NCI-H345 (cell line): ENCODE measurements at places on chromosomes 5 and 9.

GRCh38 chr5:38808666-38809343 is 37.0 kb upstream of the OSMR start:
- DNase-seq = no peak

DNA sequence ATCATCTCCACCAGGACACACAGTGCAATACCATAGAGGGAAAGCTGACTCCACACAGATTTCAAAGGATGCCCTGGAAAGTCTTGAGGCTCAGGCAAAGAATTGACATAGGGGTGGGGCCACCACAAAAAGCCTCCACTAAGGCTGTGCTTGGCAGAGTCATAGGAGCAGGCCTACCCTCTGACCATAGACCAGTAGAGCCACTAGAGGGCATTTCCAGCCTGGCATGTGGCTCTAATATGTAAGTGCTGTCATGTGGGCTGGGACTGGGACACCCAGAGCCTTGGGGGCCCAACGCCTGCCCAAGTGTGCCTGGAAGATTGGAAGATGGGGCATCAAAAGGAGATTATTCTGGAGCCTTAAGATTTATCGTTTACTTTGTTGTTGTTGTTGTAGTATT is 726.0 kb downstream of the DNAH5 start:
- DNase-seq = no peak

GRCh38 chr5:126975796-126976195 is 54.6 kb downstream of the MARCHF3 start:
- peak; percentile 61 for DNase-seq

GRCh38 chr9:14923701-14924100 is 13.5 kb upstream of the FREM1 start:
- DNase-seq = no peak

DNA sequence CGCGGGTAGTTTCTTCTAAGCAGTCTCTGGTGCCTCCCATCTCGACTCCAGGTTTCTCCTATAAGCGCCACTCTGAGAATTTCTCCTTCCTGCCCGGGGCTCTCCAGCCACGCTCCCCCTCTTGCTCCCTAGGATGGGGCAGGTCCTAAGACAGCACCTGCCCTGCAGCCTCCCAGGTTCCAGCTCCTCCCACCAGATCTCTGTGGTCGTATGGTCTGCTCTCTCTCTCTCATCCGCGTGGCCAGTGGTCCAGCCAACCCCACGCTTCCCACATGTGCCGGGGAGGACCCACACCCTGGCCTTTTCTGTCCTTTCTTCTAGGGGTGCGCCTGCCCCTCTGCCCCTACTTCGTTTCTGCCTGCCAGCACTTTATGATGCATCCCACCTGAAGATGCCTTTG is 40.5 kb downstream of the MVB12B start:
- no peak for DNase-seq

DNA sequence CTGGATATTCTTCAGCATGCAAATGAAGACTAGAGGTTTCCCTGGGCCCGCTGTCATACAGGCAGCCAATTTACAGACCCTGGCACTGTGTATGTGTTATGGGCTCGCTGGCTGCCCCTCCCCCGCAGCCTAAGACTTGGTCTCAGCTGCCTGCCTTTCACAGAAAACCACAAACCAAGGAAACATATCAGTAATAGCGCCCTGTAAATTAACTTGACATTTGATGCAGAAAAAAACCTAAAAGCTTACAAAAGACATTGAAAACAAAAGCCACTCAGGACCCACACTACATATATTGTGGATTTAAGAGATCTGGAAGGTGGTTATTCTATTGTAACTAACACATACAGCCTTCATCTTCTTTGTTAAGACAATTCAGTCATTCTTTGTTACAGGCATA is 287.0 kb upstream of the TMEM161B start:
- DNase-seq = no peak

GRCh38 chr5:40165789-40166728 is 513.7 kb upstream of the PTGER4 start:
- no peak for DNase-seq

GRCh38 chr5:159439002-159439401 is 108.7 kb upstream of the IL12B start:
- DNase-seq = no peak

GRCh38 chr5:180159756-180160155 is 49.3 kb downstream of the RASGEF1C start:
- DNase-seq = no peak

DNA sequence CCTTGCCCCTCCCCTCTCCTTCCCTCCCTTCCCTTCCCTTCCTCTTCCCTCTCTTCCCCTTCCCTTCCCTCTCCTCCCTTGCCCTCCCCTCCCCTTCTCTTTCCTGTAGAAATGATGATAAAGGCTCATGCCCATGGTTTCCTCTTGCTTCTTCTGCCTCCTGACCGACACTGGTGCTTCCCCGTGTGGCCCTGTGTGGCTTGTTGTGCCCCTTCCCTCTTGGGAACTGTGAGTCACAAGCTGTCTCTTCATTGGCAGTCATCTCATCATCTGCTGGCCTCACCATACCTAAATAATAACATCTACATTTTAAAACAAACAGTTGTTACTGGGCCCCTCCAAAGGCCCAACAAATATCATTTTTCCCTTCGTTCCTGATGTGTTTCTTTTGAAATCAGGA is 11.7 kb upstream of the CARNMT1 start:
- DNase-seq = no peak

GRCh38 chr9:123421186-123421585 is 65.2 kb downstream of the CRB2 start:
- DNase-seq = no peak

DNA sequence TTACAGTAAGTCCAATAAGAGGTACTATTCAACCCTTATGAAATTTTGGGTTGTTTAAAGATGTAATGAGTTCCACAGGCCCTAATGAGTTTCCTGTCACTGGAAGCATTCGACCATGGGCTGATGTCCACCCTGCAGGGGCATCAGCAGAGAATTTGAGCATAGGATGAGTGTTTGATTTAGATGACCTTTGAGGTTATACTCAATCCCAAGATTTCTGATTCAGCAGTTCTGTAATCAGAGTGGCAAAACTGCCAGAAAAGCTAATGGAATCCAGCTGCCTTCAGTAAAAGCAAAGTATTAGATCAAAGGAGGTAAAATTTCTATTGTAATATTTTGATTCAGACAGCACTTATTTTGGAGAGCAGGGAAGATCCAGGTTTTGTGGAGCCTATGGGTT is 68.3 kb downstream of the COX7C start:
- DNase-seq = no peak

- DNase-seq = no peak
These were observed 229.5 kb downstream of the MEF2C start for GRCh38 chr5:88653471-88653870.

- no peak for DNase-seq
These were observed 40.7 kb downstream of the TIMD4 start for GRCh38 chr5:156922207-156922792.

DNA sequence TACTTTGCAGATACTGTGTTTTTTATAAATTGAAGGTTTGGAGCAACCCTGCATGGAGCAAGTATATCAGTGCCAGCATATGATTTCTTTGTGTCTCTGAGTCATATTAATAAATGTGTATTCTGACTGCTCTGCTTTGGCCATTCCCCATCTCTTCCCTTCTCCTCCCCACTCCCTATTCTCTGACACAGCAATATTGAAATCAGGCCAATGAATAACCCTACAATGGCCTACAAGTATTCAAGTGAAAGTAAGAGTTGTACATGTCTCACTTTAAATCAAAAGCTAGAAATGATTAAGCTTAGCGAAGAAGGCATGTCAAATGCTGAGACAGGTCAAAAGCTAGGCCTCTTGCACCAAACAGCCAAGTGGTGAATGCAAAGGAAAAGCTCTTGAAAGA is 82.2 kb upstream of the TLX3 start:
- DNase-seq = no peak

DNA sequence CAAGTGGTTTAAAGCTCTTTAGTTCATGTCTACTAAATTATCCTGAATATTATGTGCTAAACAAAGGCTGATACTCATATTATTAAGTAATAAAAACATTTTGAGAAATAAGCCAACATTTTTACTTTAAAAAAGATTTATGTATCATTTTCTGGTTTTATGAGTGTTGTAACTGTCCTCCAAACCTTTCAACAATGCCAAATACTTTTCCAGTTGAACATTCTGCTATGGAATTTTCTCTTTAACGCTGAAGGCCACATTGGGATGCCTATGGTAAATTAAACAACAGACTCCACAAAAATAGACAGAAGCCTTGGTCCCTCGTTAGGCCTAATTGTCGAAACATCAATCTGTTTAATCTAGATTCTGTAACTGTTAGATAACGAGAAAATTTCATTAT is 131.3 kb downstream of the GLIS3 start:
- no peak for DNase-seq

GRCh38 chr5:172403817-172404216 is 50.5 kb downstream of the SH3PXD2B start:
- DNase-seq = no peak

DNA sequence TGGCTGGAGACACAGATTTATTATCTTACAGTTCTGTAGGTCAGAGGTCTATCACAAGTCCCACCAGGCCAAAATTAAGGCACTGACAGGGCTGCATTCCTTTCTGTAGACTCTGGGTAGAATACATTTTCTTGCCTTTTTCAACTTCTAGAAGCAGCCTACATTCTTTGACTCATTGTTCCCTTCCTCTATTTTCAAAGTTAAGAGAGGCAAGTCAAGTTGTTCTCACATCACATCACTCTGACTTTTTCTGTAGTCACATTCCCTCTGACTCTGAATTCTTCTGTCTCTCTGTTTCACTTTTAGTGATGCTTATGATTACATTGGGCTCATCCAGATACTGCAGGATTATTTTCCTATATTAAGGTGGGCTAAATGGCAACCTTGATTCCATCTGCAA is 119.0 kb downstream of the MELK start:
- DNase-seq = no peak

DNA sequence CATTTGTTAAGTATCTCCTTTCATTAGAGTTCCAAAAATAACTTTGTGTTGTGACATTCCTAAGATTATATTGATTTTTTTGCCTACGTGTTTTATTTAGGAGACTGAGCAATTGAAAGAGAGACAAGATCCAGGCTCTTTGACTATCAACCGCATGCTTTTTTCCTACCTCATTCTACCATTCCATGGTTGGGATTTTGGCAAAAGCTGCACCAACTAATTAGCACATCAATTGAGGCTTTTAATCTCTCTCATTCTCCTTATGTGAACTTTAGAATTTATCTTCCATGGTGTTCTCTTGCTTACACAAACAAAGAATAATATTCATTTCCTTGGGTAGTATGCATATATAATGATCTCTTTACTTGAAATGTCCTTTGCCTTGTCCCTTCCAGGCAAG is 338.7 kb upstream of the SMC2 start:
- DNase-seq = no peak

DNA sequence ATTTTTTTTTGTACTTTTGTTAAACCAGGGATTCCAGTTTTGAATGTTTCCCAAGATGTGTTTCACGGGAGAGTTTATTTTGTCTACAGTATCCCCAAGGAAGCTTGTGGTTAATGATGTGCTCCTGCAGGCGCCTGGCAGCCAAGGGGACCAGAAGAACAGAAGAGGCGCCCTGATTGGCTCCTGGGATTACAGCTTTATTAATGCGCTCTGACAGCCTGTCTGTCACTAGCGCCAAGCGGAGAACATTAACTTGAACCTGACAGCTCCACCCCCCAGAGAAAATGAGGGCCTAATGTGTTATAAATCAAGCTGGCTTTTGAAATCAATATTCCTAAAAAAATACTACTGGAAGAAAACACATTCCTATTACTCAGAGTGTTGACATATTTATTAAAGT is 5.0 kb upstream of the FBXL7 start:
- no peak for DNase-seq

DNA sequence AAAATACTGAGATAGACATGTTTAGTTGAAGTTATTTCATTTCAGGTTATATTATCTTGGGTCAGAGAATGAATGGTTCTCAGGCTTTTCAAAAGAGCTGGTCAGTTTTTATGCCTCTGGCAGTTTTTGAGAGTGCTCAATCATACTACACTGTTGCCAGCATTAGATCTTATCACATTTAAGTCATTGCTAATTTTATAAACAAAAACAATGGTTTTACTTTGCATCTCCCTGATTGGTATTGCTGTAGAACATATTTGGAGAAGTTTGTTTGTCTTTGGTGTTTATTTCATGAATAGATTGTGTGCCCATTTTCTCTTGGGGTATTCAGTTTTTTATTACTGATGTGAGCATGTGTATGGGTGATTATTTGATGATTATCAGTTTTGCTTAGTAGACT is 1.5 kb downstream of the CATSPER3 start:
- no peak for DNase-seq

GRCh38 chr5:60178101-60178500 is 284.6 kb upstream of the PDE4D start:
- no peak for DNase-seq

DNA sequence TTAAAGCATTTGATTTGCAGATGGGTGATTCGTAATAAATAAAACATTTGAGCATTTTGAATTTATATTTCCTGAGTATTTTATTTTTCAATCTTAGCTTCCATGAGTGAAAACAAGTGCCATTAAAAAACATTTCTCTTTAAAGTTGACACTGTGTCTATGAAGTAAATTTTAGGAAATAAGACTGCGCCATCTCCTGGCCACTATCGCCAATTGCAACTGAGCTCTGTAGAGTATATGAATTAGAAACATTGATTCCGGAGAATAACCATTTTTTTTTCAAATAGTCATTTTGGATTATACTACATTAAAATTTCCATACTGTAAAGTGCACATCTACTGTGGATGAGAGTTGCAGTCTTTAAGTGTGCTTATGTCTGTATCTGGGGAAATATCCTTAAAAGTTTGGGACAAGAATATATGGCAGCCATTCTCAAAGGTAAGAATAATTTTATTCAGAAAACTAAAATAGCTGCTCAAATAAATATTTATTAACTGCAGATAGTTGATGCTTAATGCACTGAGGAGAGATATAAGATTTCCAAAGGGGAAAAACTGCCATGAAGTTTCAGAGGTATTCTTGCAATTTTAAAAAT is 5.9 kb downstream of the DMRTA1 start:
- DNase-seq = peak; percentile 52

DNA sequence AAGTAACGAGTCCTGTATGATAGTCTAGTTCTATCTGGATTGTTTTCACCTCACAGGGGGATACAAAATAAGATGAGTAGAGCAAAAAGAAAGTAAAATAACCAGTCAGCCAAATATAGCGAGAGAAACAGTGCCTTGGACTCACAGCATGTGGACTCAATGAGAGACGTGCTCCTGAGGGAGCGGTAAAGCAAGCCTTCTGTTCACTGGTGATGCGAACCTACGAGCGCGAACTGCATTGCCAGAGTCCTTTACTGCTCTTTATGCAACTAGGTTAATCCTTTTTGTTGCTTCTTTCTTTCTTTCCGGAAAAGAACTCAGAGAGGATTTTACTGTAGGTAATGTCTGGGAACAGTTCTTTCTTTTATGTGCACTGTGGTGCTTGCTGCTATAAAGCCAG is 132.7 kb downstream of the ANXA1 start:
- DNase-seq = no peak
